ENCODE measurements at places on chromosomes 4 and X. TPM values are rescaled to one million over a fixed set of nuclear protein-coding genes. Genes with fewer than 3 reads are reported as not detected.

GRCh38 chrX:106999002-106999975, 723 bp downstream of the MORC4 start:
- H3K27me3 ChIP-seq, result no peaks in the 10 kb centered on the region
- H3K36me3 ChIP-seq, result no peaks in the 10 kb centered on the region
- H3K27ac ChIP-seq, result no peak overlapping the region
- peak; percentile 48 for DNase-seq

- no peak overlapping the region for H3K4me3 ChIP-seq
- no peak for DNase-seq
- no peak overlapping the region for H3K27ac ChIP-seq
- no peaks in the 10 kb centered on the region for H3K36me3 ChIP-seq
- peaks cover 8% of the 10 kb centered on the region for H3K4me1 ChIP-seq
- H3K27me3 ChIP-seq, result peaks cover 2% of the 10 kb centered on the region
Observed at GRCh38 chr4:183408796-183409195, 35.6 kb upstream of the CDKN2AIP start.

DNA sequence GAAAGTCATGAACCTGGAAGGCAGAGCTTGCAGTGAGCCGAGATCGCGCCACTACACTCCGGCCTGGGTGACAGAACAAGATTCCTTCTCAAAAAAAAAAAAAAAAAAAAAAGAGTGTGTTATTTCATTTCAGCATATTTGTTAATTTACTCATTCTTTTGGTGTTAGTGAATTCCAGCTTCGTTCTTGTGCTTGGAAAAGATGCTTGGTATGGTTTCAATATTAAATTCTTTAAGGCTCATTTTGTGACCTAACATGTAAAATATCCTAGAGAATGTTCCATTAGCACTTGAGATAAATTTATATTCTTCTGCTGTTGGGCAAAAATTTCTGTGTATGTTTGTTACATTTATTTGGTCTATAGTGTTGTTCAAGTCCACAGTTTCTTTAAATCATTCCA, 66.8 kb downstream of the SPIN3 start:
- no peak for DNase-seq
- H3K36me3 ChIP-seq, result no peaks in the 10 kb centered on the region
- no peaks in the 10 kb centered on the region for H3K27me3 ChIP-seq
- no peak overlapping the region for H3K4me3 ChIP-seq

CRLF2 gene
- total RNA-seq, result 1.5 TPM

DNA sequence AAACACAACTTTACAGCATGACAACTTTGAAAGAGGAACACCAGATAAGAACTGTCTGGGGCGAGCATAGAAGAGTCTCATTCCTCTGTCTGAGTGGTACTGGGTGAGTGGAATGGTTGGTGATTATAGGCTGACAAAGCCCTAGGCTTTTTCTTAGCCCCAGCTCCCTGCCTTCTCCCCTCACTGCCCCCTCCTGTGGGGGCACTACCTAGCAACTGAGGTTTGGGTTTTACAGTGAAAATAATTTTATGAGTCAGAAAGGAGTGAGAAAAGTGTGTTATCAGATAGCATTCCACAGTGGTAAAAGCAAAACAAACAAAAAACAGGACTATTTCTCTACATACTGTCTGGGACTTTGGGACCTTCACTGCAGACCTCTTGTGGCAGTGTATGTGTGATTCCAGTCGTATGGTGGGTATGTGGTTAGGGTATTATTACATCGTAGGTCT, 10.5 kb upstream of the TMEM165 start:
- H3K27me3 ChIP-seq, result no peaks in the 10 kb centered on the region
- no peak for DNase-seq
- peaks cover 15% of the 10 kb centered on the region for H3K4me1 ChIP-seq
- no peaks in the 10 kb centered on the region for H3K36me3 ChIP-seq
- H3K4me3 ChIP-seq, result no peak overlapping the region

DNA sequence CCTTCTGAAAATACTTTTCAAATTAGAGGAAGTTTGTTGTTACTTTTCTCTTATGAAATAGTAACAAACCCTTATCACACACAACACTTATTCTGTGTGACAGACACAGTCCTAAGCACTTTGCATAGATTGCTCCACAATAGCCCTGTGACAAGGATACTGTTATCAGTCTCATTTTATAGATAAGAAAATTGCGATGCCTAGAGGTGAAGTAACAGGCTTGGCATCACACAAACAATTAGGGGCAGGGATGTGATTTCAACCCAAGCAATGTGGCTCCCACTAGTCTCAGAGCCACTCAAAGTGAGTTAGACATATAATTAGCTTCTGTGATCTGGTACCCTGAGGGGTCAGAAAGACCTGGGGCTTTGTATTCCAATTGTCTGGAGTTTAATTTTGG, 339.9 kb downstream of the FBXO8 start:
- DNase-seq, result no peak
- H3K4me1 ChIP-seq, result no peaks in the 10 kb centered on the region
- H3K36me3 ChIP-seq, result no peaks in the 10 kb centered on the region
- H3K27me3 ChIP-seq, result no peaks in the 10 kb centered on the region

DNA sequence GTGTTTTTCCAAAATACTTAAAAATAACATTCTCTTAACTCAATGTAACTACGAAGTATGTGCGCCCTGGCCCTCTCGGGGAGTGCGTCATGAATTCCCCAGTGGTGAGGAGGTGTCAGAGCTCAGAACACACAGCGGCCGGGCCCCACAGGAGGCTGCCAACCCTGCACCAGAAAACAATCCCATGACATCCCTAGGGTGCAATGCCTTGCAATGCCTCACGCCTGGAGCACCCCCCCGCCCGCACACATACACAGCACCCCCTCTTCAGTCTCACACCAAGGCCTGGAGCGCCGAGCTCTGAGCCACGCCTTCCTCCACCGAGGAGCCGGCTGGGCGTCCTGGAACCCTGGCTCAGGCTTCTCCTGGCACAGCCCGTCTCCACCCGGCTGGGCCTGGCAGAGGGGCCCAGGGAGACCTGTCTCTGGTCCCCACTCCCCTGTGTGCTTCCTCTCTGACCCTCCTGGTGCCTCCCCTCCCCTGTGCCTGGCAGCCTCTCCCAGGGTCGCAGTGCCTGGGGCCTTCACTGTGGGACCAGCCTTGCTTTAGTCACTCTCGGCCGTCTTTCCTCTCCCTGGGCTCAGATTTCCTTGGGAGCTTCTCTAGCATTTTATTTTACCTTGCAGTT, 108.2 kb upstream of the ADRA2C start:
- no peaks in the 10 kb centered on the region for H3K36me3 ChIP-seq
- H3K4me1 ChIP-seq, result no peaks in the 10 kb centered on the region
- H3K4me3 ChIP-seq, result no peak overlapping the region
- peaks cover 4% of the 10 kb centered on the region for H3K27me3 ChIP-seq
- H3K27ac ChIP-seq, result no peak overlapping the region
- no peak for DNase-seq

DNA sequence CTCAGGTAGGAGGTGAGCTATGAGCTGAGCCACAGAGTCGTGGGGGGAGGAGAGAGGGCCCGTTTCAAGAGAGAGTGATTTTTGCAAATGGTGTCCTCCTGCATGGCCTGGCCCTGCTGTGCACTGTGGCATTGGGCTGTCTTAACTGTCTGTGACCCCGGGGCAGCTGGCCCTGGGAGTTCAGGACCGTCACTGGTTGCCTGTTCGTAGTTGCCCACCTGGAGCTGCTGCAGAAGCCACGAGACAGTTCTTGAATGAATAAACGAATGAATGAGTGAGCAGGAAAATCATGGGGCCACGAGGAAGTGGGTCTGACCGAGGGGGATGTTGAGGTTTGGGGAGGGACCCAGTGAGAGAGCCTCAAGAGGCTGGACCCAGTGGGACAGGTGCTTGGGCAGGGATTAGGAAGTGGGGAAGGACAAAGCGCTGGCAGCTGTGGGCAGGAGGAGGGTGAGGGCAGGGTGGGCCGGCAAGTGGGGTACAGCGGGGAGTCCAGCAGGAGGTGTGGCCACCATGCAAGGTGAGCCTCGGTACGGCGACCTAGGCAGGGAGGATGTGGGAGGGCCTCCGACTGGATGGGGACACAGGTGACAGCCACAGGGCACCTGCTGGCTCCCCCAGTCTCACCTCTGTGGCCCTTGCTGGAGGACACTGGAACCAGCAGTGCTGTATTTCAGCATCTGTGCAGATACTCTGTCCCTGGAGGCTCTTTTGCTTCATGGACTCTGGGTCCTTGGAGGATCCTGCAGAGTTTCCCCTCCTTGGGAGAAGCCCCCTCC, 10.2 kb downstream of the RGS12 start:
- peaks cover 60% of the 10 kb centered on the region for H3K27me3 ChIP-seq
- peaks cover 37% of the 10 kb centered on the region for H3K4me1 ChIP-seq
- peak overlapping the region; percentile 81 for H3K27ac ChIP-seq
- peak overlapping the region; percentile 81 for H3K4me3 ChIP-seq
- DNase-seq, result peak; percentile 65
- no peaks in the 10 kb centered on the region for H3K36me3 ChIP-seq

- no peak for DNase-seq
- H3K27ac ChIP-seq, result no peak overlapping the region
- peaks cover 6% of the 10 kb centered on the region for H3K36me3 ChIP-seq
- no peaks in the 10 kb centered on the region for H3K4me1 ChIP-seq
- H3K4me3 ChIP-seq, result no peak overlapping the region
Observed at GRCh38 chrX:9604111-9604907, 139.5 kb downstream of the TBL1X start.

DNA sequence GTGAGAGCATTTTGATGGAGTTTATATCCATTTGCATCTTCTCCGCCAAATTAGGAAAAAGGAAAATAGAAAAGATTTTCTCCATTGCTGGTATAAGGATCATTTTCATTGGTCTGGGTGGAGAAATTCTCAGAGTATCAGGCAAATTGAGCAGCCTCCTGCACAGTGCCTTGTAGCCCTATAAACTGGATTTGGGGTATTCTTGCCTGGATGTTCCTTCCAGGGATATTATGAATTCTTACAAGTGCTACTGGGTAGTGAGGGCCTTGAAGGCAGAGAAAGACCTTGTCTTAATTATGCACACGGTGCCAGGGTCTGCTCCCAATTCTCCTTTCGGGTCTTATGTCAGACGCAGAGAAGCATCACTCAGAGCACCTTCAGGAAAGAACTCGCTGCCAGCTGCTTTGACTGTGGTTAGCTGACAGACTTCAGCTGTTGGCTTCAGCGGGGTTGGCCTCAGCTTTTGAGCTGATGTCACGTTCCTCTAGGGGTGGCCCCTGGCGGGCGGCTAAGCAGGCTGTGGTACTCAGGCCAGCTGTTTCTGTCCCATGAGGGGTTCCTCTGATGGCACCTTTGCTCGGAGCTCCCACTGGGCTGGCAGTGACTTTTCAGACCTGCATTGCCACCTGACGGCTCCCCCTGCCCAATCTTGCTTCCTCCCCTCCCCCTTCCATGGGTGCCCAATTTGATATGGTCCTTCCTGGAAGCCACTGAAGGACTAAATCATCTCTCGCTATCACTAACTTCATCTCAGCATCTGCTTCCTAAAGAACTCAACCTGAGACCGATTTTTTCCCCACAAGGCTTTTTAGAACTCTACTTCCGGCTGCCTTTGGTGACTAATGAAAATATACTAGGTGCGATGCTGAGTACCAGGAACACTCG, 519.5 kb downstream of the BCOR start:
- H3K4me3 ChIP-seq, result peak overlapping the region; percentile 61
- peak; percentile 28 for DNase-seq
- peaks cover 3% of the 10 kb centered on the region for H3K4me1 ChIP-seq
- no peaks in the 10 kb centered on the region for H3K36me3 ChIP-seq
- H3K27ac ChIP-seq, result peak overlapping the region; percentile 67

DNA sequence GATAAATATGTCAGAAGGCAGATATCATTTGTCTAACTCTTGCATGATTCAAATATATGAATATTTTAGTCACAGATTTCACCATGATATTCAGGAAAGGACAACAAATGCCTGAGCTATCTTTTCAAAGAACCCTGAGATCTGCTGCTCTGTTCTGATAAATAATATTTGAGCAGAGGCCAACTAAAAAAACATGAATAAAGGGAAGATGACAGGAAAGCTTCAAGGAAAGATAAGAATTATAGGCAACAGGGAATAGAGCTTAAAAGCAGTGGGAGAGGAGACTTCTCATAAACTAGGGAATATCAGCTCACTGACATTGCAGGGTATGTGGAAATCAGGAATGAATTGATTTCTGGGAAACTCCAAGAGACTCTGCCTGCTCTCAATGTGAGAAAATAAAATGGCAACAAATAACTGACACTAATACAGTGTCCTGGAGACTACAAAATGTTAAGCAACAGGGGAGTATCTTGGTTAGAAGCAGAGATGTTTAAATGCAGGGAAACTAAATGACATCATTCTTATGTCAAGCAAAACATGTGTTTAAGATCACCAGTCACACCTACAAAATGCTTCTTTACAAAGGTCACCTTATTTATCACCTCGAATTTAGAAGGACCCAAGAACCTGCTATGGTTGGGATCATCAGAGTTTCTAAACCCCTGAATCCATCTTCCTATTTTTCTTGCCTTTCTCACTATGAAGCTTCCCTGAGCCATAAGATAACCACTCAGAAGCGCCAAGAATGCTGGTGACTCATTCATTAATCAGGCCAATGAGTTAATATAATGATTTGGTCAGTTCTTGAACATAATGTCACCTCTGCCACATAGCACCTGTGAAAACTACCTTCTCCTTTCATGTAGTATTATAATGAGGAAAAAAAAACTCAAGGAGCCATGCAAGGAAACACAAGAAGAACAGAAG, 78.1 kb downstream of the NDST3 start:
- H3K36me3 ChIP-seq, result no peaks in the 10 kb centered on the region
- H3K4me3 ChIP-seq, result no peak overlapping the region

- H3K36me3 ChIP-seq, result no peaks in the 10 kb centered on the region
- no peaks in the 10 kb centered on the region for H3K4me1 ChIP-seq
- no peak for DNase-seq
- H3K27me3 ChIP-seq, result no peaks in the 10 kb centered on the region
- H3K4me3 ChIP-seq, result no peak overlapping the region
Observed at GRCh38 chr4:90142081-90142480, 14.9 kb downstream of the CCSER1 start.

DNA sequence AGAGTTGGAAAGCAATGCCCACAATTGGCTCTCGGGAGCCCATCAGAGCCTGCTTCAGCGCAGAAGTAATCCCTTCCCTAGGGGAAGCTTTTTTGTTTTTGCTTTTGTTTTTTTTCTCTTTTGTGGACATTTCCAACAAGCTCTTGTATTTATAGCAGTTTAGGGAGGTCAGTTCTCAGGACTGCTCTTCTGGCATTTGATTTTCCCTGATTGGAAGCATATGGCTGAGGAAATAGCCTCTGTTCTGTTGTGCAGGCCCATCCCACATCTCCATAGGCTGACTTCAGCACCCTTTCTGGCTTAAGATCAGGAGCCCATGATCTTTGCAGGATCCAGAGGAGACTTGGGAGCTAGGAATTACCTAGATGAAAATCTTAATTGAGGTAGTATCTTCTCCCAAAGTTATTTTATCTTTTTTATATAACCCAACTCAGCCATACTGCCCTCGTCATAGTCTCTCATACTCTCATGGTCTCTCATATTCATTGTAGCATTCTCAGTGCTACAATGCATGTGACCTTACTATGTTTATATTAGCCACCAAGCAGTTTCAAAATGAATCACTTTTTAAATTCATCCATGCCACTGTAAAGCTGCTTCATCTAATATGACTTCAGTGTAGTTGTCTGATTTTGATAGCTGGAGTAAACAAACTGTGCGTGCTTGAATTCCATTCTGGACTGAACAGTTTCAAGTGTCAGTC, 16.7 kb downstream of the PAGE4 start:
- no peak for DNase-seq
- H3K4me1 ChIP-seq, result no peaks in the 10 kb centered on the region
- H3K27ac ChIP-seq, result no peak overlapping the region

- H3K4me3 ChIP-seq, result no peak overlapping the region
- no peaks in the 10 kb centered on the region for H3K27me3 ChIP-seq
- H3K4me1 ChIP-seq, result no peaks in the 10 kb centered on the region
- no peak for DNase-seq
- H3K27ac ChIP-seq, result no peak overlapping the region
- H3K36me3 ChIP-seq, result peaks cover 6% of the 10 kb centered on the region
Observed at GRCh38 chr4:105719204-105719603, 10.6 kb downstream of the GSTCD start.

GRCh38 chr4:64718091-64718490, 308.8 kb upstream of the TECRL start:
- no peak for DNase-seq
- H3K4me1 ChIP-seq, result no peaks in the 10 kb centered on the region
- no peaks in the 10 kb centered on the region for H3K27me3 ChIP-seq
- H3K36me3 ChIP-seq, result no peaks in the 10 kb centered on the region
